ENCODE measurements at places on chromosomes 5 and 9. TPM values are rescaled to one million over a fixed set of nuclear protein-coding genes. Genes with fewer than 3 reads are reported as not detected.

DNA sequence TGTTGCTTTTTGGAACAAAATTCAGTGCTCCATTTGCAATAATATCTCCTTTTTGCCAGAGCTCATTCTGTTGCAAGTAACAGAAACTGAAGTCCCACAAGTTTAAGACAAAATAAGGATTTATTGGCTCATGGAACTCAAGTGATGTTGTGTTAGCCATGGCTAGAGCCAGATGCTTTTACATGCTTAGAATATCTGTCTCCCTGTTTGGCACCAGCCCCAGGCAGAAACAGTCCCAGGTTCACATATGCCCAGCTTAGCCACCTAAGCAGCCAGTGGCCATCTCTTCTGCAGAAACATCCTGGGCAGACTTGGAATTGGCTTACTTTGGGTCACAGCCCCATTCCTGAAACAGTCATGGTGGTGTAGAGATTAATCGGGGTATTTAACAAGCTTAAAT, 540.9 kb upstream of the SGCD start:
- DNase-seq = no peak

DNA sequence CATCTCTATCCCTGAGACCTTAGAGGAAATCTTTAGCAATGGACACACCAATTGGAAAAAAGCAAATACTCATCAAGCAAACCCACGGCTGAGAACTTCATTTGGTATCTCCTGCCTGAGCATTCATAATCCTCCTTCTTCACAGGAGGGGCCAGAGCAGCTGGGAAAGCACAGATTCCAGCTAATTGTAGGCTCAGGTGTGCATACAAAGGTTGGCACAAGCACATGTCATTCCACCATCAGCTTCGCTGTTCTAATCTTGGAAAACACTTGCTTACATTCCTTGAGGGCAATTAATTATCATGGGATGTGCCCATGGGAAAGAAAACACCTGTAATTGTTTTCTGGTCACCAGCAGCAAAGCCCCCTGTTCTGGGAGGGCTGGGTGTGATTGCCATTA, 376.6 kb downstream of the SPOCK1 start:
- no peak for DNase-seq

DNA sequence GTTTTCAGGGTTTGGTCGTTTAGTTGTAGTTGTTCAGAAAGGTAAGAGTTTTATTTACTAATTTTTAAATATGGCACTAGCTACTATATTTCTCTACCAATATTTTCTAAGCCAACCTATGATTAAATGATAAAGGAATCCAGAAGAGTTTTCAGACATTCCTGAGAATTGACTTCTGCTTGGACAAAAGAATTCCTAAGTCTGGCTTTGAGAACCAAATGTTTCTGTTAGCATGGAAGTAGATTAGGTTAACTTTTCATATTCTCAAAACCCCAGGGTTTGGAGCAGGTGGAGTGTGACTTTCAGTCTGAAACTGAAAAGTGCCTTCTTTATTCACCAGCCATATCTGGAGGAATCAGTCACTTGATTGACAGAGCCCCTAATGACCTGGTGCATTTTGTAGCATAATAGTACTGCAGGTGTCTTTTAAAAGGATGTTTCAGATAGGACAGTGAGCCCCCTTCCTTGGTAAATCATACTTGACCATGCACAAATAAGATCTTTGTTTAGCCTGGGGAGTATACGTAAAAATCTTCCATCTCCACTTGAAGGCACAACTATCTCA, 457.0 kb upstream of the ZNF462 start:
- no peak for DNase-seq

DNA sequence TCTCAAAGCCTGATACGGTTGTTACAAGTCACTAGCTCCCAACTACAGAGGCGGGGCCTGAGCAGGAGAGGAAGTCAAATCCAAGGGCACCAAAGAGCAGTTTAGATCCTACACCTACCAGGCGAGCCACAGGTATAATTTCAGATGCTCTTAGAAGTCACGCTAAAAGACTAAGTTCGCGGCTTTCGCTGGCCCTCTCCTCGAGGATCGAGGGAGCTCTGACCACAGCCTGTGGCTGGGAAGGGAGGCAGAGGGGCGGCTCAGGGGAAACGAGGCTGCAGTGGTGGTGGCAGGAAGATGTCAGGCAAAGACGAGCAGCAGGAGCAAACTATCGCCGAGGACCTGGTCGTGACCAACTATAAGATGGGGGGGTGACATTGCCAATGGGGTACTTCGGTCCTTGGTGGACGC, 48.6 kb downstream of the SEMA4D start:
- DNase-seq = no peak

DNA sequence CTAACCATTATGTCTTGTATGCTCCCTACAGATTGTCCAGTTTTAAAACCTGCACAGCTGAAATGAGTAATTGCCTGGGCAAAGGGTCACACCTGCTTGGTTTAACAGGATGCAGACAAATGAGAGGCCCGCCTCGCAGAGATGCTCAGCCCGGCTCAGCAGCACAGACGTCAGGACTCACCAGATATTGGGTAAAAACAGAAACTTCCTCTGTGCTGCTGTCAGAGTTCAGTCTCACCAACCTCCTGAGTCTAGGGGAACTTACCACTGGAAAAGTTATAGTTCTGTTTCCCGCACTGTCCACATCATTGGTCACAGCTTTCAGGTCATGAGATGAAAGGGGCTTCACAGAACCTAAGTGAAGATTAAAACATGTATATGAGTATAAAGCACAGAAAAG, 152.5 kb downstream of the ESM1 start:
- DNase-seq = no peak

GRCh38 chr5:116626272-116626723, 51.7 kb upstream of the SEMA6A start:
- DNase-seq = no peak

DNA sequence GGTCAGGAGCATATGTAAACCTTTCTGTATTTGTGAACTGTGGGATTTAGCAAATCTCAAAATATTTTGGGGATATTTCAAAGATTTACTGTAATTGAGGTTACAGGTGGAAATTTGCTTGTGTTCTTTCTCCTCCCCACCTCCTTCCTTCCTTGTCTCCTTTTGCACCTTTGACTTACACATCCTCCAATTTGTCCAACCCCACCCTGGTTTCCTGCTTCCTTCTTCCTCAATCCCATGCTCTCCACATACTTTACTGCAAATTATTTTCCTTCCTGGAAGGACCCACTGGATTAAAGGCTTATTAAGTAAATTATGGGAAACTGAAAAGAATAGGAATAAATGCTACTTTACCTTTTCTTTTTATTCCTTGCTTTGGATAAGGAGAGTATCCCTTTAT, 74.5 kb upstream of the LRRC70 start:
- no peak for DNase-seq

GRCh38 chr9:137293094-137293481, 9.0 kb downstream of the NRARP start:
- DNase-seq = no peak

MPDZ gene
- 60.4 TPM for total RNA-seq

PLPP7 gene
- 1.1 TPM for total RNA-seq

All from chondrocyte (in vitro differentiated cells).